ENCODE measurements at places on chromosomes 7 and 10.

DNA sequence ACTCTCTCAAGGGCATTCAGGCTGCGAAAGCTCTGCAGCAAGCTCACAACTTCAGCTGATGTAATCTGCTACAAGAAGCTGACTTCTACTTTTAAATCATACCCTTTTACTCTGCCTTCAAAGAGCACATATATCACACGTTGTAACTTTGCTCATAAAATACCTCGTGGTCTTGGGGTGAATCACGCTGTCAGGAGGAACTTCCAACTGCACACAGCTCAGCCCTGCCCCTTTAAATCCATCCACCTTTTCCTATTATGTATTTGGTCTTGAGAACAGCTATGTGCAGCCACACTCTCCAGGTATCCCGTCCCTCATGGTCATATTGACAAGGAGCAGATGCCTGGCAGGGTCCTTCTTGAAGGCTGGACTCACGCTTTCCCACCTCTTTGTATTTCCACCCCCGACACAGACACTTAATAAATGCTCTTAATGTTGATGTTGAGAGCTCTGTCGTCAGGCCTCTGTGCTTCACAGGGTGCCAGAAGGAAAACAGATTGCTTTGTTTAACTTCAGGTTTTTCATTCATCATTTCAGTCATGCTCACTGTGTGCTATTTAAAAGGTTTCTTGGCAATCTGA, 47.6 kb downstream of the ICA1 start:
- DNase-seq, result no peak

GRCh38 chr10:31912289-31912688, 16.3 kb downstream of the ARHGAP12 start:
- DNase-seq, result no peak

GRCh38 chr10:119542357-119542987, at the start of gene RGS10:
TSS of gene RGS10 (minus strand) at chr10:119542719. CDS start at chr10:119542638, 81 bp downstream.
- peak; percentile 69 for DNase-seq

- DNase-seq, result no peak
These were observed 75.3 kb upstream of the CPXM2 start for GRCh38 chr10:123966896-123967231.

- no peak for DNase-seq
These were observed 57.4 kb downstream of the HIBADH start for GRCh38 chr7:27605283-27605682.

- no peak for DNase-seq
These were observed 138.8 kb downstream of the CFAP58 start for GRCh38 chr10:104492329-104492940.

DNA sequence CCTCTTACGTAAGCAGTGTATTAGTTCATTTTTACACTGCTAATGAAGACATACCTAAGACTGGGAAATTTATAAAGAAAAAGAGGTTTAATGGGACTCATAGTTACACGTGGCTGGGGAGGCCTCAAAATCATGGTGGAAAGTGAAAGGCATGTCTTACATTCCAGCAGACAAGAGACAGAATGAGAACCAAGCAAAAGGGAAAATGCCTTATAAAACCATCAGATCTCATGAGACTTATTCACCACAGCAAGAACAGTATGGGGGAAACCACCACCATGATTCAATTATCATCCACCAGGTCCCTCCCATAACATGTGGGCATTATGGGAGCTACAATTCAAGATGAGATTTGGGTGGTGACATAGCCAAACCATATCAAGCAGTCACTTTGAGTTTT, 126.3 kb upstream of the CXCL12 start:
- no peak for DNase-seq

- DNase-seq, result no peak
These were observed 197.4 kb upstream of the FOXP2 start for GRCh38 chr7:114217026-114217806.

GRCh38 chr7:143877098-143877497, 24.9 kb downstream of the TCAF1 start:
- no peak for DNase-seq

- no peak for DNase-seq
These were observed 103.6 kb downstream of the BTAF1 start for GRCh38 chr10:92027141-92027540.

Data from CD8-positive, alpha-beta T cell (primary cell).